ENCODE measurements at places on chromosomes 6 and 20.
A peak's percentile ranks its signal among the peaks of the same experiment; 100 is the strongest.

GRCh38 chr6:166589337-166589731 lies 2.9 kb upstream of the RAMACL start:
- DNase-seq = no peak

- no peak for DNase-seq
Observed at GRCh38 chr6:157226026-157226625, 97.2 kb downstream of the TMEM242 start.

- no peak for DNase-seq
Observed at GRCh38 chr20:24736131-24736843, 212.8 kb upstream of the CST7 start.

DNA sequence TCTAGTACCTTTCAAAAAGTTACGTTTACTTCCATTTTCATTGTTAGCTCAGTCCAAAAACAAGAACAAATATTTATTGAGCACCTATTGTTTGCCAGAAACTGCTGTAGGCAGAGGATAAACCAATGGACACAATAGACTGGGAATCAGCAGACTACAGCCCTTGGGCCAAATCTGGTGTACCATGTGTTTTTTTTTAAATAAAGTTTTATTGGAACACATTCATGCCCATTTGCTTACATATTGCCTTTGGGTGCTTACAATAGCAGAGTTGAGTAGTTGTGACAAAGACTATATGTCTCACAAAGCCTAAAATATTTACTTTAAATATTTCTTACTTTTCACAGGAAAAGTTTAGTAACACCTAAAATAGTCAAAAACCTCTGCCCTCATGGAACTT lies 216.1 kb downstream of the COL9A1 start:
- no peak for DNase-seq

DNA sequence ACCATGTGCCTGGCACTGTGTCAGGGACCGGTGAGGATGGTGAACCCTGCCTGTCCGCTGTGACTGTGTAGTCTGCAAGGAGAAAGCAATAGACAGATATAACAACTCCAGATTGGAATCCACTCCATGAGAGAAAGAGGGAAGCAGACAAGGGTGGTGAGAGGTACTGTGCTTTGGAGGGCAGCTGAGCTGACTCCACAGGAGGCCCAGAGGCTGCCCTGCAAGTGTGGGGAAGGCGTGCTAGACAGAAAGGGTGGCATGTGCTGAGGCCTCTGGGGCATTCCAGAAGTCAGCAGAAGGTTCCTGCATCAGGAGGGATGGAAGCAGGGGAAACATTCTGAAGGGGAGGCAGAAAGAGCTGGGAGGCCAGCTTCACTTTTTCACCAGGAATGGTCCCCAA lies 39.3 kb upstream of the APCDD1L start:
- DNase-seq = no peak

- no peak for DNase-seq
Observed at GRCh38 chr6:38554700-38555413, 84.9 kb downstream of the BTBD9 start.

GRCh38 chr6:50213146-50213545 lies 163.4 kb upstream of the DEFB112 start:
- peak; percentile 10 for DNase-seq

- DNase-seq = no peak
Observed at GRCh38 chr6:15152700-15153099, 93.2 kb upstream of the JARID2 start.

DNA sequence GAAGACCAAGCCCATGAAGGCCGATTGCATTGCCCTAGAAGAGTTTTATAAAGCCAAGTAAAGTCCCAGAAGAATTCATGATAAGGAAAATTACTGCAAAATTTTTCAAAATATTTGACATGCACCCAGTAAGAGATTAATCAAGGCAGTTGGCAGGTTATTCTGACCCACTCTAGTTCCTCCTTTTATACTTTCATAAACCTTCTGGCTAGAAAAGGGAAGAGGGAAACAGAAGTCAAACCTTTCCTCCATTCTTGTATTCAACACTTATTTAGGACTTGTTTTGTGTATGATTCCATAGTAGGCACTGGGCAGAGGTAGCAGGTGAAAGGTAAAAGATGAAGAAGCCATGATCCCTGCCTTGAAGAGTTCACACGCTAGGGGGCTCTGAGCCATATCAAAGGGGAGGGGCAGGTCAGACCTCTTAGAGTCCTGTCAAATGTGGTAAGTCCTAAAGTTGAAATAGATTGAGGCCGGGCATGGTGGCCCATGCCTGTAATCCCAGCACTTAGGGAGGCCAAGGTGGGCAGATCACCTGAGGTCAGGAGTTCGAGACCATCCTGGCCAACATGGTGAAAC lies 85.4 kb downstream of the NDUFAF5 start:
- no peak for DNase-seq

GRCh38 chr6:10395704-10396546 lies 18.9 kb downstream of the TFAP2A start:
- no peak for DNase-seq

DNA sequence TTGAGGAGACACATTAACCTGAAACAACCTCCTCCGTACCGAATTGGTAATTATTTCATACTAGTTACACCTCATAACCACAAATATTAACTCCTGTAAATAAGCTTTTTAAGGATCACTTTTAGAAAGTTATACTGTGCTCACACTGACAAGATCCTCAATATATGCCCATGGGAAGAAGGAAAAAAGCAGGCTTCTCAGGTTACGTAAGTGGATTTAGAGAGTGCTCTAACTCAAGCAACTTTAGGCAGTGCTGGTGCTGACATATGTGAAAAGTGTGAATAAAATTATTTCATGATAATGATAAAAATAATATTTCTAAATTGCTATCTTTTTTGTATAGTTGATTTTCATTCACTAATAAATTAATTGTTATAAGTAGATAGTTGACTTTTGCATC lies 76.1 kb downstream of the PRKN start:
- DNase-seq = peak; percentile 26

- DNase-seq = no peak
Observed at GRCh38 chr20:57244627-57245214, 21.7 kb downstream of the BMP7 start.

DNA sequence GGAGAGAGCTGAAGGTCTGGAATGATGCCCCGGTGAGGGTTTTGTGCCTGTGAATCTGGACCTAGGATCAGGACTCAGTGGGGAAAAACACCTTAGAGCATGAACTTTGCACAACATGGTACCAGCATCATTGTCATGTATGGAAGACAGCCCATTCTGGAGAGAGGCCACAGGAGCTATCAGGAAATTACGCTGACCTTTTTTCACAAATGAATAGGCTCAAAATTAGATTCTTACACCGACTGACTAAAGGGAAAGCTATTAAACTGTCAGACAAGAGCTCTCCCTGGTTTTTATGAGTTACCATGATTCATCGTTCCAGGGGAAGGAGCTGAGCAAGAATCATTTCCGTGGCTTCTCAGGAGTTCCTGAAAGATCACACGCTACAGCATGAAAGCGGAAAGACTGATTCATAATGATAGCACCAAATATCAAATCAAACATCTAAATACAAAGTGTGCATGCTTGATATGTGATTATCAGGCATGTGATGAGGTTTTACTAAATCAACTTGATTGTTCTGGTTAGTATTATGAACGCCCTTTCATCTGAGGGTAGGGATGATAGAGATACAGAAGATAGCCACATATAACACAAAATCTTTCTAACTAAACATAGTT lies 224.9 kb upstream of the SMLR1 start:
- no peak for DNase-seq

DNA sequence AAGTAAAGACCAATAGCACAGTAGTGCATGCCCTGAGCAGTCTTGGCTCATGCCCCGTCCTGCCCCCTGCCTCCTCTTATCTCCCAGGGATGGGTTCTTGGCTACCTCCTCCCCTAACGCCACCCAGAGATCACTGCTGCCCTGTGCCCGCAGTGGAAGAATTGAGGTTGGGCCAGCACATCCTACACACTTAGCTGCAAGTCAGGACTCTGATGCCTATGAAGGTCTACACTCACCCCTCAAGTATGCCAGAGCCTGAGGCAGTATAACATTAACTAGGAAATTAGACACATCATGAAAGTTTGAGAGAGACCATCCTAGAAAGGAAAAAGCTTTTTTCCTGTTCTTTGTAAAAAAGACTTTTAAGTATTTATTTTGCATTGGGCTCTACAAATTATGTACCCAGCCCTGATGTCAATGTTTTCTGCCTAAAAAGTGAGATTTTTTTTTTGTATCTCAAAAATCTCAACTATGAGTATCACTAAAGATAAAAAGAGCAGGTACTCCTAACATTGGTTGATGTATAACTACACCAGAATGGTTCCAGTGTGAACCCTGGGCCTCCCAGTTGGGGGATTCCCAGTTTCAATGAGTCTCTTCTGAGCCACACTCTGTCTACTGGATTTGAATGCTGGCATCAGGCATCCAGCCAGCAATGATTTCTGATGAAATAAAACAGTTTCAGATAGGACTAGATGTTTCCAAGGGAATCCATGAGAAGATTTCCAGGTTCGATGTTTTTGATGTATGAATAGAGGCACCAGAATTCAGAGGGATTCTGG lies 115.4 kb downstream of the ISM1 start:
- DNase-seq = no peak

- DNase-seq = no peak
Observed at GRCh38 chr6:3471286-3471685, 14.4 kb upstream of the SLC22A23 start.

GRCh38 chr20:63192721-63193120 lies 23.2 kb downstream of the YTHDF1 start:
- DNase-seq = no peak

- DNase-seq = peak; percentile 72
Observed at GRCh38 chr6:37624606-37625574, 72.8 kb downstream of the MDGA1 start.

DNA sequence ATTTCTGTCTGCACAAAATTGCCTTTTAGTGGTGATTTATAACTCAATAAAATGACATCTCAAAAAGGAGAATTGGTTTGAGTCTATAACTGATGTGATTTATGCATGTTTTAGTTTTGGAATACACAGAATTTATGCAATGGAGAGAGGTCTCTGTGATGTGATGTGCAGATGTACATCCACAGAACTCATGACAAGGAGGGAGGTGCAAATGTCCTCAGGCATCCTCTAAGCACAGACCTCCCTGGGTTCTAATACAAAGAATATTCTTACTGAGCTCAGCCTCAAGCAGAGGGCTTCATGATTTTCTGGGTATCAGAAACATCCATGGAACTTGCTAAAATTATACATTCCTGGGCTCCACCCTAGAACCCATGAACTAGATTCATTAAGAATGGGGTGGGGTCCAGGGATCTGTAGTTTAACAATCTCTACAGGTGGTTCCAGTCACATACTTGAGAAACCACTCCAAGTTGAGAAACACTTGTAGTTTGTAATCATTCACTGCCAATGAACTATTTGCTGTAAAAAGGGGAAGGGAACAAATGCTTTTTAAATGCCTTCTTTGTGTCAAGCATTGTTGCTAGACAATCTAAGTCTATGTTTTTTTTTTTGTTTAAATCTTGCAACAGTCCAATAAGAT lies 60.2 kb upstream of the NEDD9 start:
- DNase-seq = no peak

DNA sequence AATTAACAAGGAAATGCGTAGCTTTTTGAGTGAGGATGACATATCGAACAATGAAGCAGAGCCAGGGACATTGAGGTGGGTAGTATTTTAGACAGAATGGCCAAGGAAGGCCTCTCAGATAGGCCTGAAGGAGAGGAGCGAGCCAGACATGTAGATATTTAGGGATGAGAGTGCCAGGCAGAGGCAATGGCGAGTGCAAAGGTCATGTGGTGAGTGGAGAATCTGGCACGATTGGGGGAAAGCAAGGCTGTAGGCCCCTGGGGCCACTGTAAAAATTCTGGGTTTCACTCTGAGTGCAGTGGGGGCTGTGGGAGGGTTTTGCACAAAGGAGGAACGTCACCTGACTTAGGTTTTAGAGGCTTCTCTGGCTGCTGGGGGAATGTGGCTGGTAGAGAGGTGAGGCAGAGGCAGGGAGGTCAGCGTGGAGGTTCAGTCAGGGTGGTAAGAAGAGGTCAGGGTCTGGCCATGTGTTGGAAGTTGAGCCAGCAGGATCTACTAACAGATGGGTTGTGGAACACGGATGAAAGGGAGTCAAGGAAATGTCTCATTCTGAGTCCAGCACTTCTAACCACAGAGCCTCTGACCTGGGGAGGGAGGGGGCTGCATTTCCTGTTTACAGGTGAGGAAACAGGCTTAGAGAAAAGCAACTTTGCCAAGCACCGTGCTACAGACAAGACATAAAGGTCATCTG lies 11.3 kb downstream of the SIRPA start:
- no peak for DNase-seq

DNA sequence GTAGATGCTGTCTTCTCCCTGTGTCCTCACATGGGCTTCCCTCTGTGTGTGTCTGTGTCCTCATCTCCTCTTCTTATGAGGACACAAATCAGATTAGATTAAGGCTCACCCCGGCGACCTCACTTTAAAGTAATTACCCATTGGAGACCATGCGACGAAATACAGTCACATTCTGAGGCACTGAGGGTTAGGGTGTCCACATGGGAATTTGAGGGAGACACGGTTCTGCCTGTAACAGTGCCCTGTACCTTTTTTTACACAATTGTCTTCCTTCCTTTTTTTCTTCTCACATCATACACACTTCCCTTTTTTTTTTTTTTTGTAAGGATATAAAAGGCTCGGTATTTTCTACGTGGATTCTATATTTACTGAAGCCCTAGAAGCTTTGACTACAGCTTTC lies 48.9 kb downstream of the DEK start:
- DNase-seq = no peak

DNA sequence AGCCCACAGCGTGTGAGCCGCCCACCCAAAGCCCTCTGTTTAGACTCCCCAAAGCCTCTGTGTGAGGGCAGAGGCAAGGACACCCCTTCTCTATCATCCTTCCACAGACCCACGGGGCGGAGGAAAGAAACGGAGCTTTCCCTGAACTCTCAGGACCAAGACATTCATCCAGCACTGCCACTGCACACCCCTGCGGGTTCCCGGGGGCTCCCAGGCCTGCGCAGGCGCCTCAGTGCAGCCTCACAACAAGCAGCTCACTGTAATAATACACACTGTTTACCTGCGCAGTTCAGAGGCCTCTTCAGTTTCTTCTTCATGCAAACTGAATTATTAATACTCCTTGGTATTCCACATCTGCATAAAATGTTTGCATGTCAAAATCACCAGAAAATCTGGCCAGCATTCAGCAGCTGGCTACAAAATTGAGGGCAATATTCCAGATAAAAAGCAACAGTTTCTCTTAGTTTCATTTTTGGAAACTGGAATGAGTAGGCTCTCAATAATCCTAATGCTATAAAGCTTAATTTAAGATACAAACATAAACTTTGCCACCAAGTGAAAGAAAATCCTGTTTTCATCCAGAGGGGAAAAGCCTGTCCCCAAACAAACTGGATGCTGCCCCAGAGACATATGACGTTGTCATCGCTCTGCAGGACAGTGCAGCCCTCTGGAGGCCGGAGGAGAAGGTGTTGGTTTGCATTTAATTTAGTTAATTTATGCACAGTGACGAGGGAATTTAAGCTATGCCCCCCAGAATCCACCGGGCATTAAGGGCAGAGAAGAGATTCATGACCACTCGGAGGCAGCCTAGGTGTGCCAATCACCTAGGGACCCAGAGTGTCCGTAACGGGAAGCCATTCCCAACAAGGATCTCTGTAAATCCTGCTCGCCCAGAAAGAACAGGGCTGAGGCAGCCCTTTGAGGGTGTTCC lies 45.3 kb downstream of the NINL start:
- DNase-seq = no peak

- no peak for DNase-seq
Observed at GRCh38 chr6:34667481-34668238, 28.9 kb downstream of the ILRUN start.

- peak; percentile 39 for DNase-seq
Observed at GRCh38 chr20:51583073-51583472, 40.6 kb upstream of the NFATC2 start.

- peak; percentile 50 for DNase-seq
Observed at GRCh38 chr6:31541059-31541657, 645 bp downstream of the DDX39B start.

- no peak for DNase-seq
Observed at GRCh38 chr6:781350-781961, 88.5 kb upstream of the EXOC2 start.

Measured in NCI-H1105 (cell line).